Jurkat, Clone E6-1 (cell line): ENCODE measurements at places on chromosomes 6 and 20.

DNA sequence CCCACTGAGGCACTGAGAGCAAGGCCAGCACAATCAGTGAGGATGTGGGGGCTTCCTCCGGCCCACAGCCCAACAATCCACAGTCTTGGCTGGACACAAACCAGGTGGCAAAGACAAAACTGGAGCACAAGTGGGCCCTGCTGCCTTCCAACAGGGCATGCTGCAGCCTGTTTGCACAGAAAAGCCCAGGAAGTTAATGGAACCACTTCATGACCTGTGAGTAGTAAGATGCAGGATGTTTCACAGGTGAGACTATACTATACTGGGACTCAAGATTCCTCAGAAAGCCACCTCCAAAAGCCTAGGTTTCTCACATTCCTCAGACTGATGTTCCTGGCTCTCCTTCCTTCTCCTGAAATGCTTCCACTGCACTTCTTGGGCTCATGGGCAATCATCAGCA, 235.5 kb downstream of the KIF16B start:
- no peak for DNase-seq

GRCh38 chr6:141969201-141969600, 163.5 kb upstream of the GJE1 start:
- DNase-seq, result no peak

DNA sequence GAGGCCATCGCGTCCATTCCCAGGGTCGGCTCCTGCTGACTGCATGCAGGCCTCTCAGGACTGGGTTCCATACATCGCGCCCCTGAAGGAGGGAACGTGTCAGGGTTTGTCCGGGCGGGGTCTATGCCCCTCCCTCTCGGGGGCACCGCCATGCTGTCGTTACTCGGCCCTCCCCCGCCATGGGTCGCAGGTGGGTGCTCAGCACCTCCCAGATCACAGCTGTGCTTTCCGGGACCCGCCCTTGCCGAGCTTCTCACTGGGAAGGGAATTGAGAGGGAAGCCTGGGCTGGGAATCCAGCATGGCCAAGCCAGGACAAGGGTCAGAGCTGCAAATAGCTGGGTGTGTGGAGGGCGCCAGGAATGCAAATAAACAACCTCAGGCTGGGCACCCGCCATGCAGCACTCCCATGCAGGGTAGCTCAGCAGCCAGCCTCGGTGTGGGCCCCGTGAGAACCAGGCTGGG, at the start of gene FRMD1:
TSS of gene FRMD1 (minus strand) at position 270 of the 463 bp plus-strand sequence. CDS start at position 152, 118 bp downstream.
- DNase-seq, result no peak

DNA sequence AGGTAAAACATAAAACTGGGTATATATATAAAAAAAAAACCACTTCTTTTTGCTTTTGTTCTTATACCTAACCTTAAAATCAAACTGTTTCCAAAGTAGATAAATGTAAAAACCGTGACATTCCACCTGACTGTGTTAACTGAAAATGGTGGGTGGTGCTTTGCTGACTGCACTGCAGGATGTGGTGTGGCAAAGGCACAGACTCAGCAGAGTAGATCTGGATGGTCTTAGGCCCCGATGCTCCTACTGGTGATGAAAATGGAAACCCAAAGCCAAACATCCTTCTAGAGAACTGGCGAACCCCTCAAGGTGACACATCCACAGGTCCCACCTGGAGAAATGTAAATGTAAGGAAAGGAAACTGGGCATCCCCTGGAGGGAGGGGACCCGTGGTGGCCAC, 8.9 kb downstream of the TGIF2 start:
- DNase-seq, result peak; percentile 64

GRCh38 chr6:75550544-75551167, 51.0 kb upstream of the SENP6 start:
- DNase-seq, result no peak
